NCI-H1092 (cell line): ENCODE measurements at places on chromosomes 2 and 18.
A peak's percentile ranks its signal among the peaks of the same experiment; 100 is the strongest.

GRCh38 chr18:37225279-37225678 is 340.3 kb downstream of the CELF4 start:
- no peak for DNase-seq

GRCh38 chr2:109510136-109511028 is 103.4 kb downstream of the SEPTIN10 start:
- peak; percentile 46 for DNase-seq

- no peak for DNase-seq
Measured at GRCh38 chr2:221779614-221780067, 207.5 kb upstream of the EPHA4 start.

GRCh38 chr2:2914252-2914651 is 463.4 kb downstream of the EIPR1 start:
- no peak for DNase-seq

DNA sequence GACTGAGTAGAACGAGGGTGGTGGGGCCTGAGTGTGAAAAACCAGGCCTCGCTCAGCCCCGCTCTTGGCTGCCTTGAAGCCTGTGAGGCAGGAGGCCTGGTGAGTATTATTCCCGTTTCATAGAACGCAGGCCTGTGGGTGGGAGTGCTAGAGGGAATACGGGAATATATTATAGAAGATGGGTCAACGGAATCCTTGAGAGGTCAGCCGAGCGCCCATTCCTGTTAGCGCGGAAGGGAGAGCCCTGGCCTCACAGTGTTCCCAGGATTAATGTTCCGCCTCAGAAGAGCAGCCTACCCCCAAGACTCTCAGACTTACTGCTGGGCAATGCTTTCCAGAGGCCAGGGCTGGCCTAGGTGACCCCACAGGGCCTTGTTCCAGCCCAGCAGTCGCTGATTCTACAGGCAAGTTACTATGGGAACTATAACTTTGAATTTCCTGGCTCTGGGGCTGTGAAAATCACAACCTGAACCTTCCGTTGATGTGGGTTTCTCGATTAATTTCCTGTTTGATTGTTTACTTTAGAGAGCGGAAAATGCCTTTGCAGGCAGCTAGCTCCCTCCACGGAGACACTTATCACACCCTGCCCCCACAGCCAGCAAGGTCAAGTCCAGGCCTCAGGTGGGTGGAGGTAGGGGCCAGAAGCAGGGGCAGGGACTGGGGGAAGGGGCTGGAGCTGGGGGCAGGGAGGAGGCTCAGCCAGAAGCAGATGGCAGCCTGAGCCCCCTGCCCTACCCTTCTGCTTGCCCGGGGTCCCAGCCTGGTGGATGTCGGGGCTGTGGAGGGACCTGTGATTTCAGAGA is 108.3 kb downstream of the SMAD7 start:
- DNase-seq, result no peak

DNA sequence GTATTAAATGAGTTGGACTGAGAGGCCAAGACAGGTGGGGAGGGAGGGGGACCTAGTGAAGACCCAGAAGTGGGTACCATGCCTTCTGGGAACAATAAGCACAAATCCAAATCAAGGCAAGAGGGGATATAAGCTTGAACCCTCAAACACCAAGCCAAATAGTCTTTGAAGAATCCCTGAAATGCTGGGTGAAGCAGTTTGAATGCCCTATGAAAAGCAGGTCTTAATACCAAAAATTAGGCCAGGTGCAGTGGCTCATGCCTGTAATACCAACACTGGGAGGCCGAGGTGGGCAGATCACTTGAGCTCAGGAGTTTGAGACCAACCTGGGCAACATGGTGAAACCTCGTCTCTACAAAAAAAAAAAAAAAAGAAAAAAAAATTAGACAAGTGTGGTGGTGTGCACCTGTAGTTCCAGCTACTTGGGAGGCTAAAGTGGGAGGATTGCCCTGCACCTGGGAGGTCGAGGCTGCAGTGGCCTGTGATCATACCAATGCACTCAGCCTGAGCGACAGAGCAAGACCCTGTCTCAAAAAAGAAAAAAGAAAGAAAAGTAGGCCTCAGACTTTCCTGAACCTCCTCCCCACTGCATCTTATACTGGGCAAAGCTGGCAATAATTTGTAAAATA is 3.5 kb downstream of the PCBP1 start:
- DNase-seq, result no peak

DNA sequence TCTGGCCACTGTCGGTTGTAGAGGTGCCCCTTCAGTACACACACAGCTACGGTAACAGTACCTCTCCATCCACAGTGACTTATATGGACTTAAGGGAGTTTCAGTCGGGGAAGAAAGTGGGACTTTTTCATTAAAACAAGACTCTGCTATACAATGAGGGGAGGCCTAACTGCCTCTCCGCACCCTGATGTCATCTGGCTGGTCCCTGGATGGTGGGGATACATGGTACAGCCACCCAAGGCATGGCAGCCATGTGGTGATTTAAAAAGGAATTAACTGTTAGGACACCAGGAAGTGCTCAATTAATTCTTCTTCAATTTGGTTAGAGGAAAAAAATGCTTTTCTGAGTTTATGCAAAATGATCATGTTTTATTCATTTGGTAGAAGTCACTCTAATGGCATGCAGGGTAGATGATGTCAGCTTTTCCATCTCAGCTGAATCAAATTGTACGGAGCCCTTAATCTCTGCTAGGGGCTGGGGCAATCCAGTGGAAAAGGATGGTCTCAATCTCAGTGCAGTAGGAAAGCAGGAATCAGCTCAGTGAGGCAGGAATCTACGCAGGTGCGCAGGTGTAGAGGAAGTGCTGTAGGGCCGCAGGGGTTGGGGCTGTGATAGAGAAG is 243.9 kb downstream of the PRKCE start:
- no peak for DNase-seq

- DNase-seq, result no peak
Measured at GRCh38 chr2:239945751-239946561, 79.2 kb downstream of the NDUFA10 start.

DNA sequence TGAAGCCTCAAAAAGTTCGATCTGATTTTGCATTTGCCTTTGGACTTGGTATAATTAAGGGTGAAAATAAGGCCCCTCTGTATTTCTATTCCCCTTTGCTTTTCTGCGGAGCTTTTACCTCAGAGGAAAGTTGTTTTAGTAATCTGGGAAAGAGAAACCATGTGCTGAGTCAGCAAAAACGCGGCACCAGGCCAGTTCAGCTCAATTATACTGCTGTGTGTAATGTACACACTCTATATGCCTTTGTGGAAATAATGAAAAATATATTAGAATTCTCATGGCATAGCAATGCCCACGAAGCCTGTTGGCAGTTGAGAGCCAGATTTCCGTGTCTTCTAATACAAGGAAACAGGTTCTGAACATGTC is 161.9 kb upstream of the SIX2 start:
- no peak for DNase-seq

DNA sequence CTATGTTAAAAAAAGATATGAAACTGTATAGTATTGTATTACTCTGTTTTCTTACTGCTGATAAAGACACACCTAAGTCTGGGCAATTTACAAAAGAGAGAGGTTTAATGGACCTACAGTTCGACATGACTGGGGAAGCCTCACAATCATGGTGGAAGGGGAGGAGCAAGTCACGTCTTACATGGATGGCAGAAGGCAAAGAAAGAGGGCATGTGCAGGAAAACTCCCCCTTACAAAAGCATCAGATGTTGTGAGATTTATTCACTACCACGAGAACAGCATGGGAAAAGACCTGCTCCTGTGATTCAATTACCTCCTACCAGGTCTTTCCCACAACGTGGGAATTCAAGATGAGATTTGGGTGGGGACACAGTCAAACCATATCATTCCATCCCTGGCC is 57.0 kb downstream of the NCOA1 start:
- no peak for DNase-seq

DNA sequence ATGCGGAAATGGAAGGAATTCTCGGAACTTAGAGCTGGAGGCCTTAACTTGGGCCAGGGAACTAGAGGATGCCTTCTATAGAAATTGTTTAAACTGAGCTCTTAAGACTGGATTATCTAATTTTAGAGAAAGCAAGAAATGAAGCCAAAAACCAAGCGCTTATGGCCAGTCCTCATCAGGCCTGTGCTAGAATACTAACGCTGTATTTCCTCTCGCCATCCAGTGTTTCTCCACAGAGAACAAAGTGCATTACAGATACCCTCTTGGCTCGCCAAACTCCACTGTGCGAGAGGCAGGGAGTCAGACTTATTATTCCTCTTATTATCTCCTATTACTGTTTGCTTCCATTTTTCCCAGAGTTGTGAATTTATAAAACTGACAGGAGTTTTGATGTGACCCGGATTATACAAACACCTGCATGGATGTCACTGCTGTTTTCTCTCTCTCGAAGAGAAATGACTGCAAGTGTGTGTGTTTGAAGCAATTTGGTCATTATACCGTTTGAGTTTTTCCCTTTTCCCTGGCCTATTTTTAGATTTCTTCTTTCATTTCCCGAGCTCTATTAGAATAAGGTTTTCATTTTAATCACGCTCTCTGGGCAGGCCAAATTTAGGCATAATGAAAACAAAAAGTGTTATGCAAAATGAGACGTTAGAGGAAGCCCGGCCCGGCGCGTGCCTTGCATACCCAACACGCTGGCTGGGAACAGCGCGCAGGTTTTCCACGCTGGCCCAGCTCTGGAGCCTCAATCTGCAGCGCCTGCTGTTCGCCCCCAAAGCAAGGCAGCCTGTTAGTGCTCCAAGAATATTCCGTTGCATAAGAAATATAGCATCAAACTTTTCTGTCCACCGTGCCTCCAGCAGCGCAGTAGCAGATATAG is 103.3 kb downstream of the ALK start:
- no peak for DNase-seq

- DNase-seq, result no peak
Measured at GRCh38 chr2:165927353-165927752, 26.2 kb downstream of the TTC21B start.

GRCh38 chr2:100174026-100174431 is 31.6 kb upstream of the AFF3 start:
- DNase-seq, result no peak

- no peak for DNase-seq
Measured at GRCh38 chr18:64294967-64295366, 146.1 kb upstream of the LINC00305 start.

GRCh38 chr18:36349552-36349951 is 52.0 kb downstream of the FHOD3 start:
- DNase-seq, result no peak

DNA sequence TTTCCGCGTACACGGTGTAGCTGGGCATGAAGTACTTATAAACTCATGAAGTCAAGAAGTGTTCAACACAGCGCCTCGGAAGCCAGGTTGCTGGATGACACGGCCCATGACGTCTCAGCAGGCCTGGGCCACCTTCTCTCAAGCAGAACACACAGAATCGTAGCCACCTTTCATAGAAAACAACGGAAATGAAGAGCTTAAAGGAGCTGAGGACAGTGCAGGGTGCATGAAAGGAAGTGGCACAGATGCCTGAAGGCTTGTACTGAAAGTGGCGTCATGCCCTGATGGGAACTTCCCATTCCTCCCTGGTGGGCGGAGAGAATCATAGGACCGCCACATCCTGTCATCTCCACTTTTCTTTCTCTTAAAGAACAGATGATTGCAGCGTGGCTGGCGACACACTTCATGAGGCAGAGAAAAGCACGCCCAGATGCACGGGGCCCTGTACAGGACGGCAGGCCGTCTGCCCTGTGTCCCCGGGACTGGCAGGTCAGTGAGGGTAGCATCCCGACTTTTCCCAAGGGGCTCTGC is 31.1 kb downstream of the HDAC4 start:
- no peak for DNase-seq

DNA sequence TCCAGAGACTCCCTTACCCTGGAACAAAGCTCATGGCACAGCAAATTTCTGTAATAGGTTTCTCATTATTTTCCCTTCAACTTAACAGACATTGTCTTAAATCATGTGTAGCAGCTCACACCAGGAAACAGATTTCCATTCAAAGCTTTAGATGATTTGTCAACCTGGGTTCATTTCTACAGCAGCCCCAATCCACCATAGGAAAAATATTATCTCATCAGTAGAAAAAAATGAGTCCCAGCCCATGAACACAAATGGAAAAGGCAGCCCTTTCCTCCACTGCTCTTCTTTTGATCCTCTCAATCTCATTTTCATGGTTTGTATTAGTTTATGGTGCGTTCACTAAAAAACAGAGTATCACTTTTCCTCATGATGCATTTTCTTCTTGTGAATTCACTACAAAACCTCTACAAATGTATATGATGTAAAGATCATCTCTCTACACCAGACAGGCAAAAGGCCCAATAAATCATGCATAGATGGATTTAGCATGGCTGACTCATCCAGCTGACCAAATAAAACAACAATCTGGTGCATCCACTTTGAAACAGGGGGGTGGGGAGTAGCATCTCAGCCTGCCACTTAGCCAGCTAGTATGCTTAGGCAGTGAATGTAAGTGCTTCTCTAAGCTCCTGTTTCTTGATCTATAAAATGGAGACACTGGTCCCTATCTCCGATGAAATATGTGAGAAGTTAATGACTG is 78.6 kb downstream of the SATB2 start:
- peak; percentile 1 for DNase-seq

DNA sequence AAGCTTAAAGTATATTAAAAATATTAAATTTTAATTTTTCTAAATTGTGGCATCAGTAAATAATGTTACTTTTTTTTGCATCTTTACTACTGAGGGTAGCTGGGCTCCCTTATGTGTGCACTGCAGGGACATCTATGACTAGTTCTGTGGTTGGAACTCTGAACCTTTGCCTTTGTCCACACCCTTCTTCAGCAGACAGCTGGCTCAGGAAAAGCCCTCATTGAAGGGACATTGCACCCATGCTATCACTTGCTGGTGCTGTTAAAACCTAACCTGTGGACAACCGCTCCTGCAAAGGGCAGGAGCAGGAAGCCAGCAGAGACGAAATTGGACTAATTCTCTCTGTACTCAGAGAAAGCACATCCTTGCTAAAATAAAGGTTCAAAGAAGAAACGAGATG is 30.1 kb downstream of the MOCOS start:
- DNase-seq, result no peak

GRCh38 chr2:171042253-171042969 is 113.4 kb downstream of the GORASP2 start:
- DNase-seq, result no peak

GRCh38 chr2:219571311-219572236 is at the start of gene OBSL1:
Gene OBSL1, minus strand, starts transcription at chr2:219571539. Its CDS starts 307 bp downstream, at chr2:219571232.
- peak; percentile 67 for DNase-seq

DNA sequence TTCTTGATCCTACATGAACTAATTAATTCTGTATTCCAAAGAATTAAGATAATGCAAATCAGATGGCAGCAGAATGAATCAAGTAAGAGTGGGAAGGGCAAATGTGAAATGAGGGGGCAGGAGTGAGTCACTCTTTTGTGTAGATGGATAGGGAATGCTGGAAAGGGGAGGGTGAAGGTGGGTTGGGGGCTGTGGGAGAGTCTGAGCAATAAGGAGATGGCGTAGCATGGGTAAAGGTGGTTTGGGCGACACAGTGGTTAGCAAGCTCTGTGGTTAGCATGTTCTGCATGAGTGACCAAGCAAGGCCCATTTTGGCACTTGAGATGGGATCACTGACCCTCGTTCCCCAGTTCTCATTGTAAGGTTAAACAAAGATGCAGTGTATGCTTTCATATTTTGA is 20.4 kb downstream of the GPD2 start:
- no peak for DNase-seq

DNA sequence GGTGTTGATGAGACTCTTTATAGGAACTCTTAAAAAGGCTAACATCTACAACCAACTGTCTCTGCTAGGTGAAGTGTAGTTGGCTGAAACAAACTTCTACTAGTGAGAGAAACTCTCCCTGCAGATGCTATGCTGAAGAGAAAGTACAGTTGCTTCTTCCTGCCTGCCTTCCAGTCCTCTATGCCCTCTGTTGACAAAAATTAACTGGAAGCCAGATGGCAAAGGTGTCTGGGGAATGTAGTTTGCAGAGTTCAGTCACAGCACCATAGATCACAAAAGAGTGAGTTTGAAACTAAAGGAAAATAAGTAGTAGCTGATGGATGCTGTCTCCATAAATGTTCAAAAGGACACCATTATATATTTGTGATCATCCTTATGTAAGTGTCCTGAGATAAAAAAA is 958.8 kb upstream of the NRXN1 start:
- DNase-seq, result no peak
